ENCODE measurements at places on chromosomes 2 and 18. TPM values are rescaled to one million over a fixed set of nuclear protein-coding genes. Genes with fewer than 3 reads are reported as not detected.

Gene SYT4
- not detected for total RNA-seq

Gene C2orf68
- 9.4 TPM for total RNA-seq

Gene IL18RAP
- total RNA-seq: 3.4 TPM

DNA sequence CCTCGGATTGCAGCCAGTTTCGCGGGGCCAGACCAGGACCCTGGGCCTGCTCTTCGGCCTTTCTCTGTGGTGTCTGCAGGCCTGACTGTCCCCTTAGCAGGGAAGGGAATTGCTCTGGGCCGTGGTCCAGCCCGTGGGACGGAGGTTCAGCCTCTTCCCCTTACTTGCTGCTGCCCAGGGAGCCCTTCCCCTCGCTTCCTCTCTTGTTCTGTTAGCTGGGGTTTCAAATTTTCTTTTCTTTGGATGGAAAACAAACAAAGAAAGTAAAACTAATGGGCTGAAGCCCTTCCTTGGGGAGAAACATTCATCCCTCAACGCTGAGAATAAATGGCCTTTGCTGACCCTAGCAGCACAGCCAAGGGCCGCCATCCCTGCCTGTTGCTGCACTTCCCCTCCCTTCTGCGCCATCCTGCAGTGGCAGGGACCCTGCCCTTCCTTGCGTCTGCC, 52.4 kb downstream of the ASAP2 start:
- no peaks in the 10 kb centered on the region for H3K36me3 ChIP-seq
- H3K4me3 ChIP-seq: no peak overlapping the region
- peaks cover 89% of the 10 kb centered on the region for H3K4me1 ChIP-seq
- DNase-seq: no peak

Gene KCNS3
- 8.6 TPM for total RNA-seq

Gene UGT1A10
- 45.0 TPM for total RNA-seq

Gene LBX2
- total RNA-seq: not detected

Gene HOXD4
- 2.5 TPM for total RNA-seq

- no peaks in the 10 kb centered on the region for H3K36me3 ChIP-seq
- no peak for DNase-seq
- no peaks in the 10 kb centered on the region for H3K27me3 ChIP-seq
- H3K4me3 ChIP-seq: no peak overlapping the region
These were observed 28.8 kb upstream of the WDR75 start for GRCh38 chr2:189412330-189412953.

- H3K4me1 ChIP-seq: peaks cover 16% of the 10 kb centered on the region
- DNase-seq: no peak
- no peaks in the 10 kb centered on the region for H3K36me3 ChIP-seq
- no peak overlapping the region for H3K4me3 ChIP-seq
- H3K27ac ChIP-seq: no peak overlapping the region
These were observed 105.2 kb downstream of the SEPTIN10 start for GRCh38 chr2:109508556-109508955.

DNA sequence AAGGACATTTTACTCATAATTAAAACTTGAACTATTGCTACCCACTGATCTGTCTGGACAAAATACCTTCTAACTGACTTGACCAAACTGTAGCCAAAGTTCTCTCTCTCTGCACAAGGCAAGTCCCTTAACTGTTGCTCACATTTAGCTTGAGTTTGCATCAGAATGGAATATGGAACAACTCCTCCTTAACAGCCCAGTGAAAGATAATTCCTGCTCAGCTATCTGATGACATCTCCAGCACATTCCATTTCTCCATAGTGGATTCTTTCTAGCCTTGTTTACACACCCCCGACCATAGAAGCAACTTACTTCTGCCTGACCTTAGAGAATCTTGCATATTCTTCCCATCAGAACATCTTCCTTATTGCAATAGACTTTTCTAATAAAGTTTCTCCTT, 317.2 kb upstream of the CDH2 start:
- DNase-seq: no peak
- H3K4me1 ChIP-seq: no peaks in the 10 kb centered on the region
- no peak overlapping the region for H3K4me3 ChIP-seq
- no peaks in the 10 kb centered on the region for H3K27me3 ChIP-seq
- H3K36me3 ChIP-seq: no peaks in the 10 kb centered on the region

DNA sequence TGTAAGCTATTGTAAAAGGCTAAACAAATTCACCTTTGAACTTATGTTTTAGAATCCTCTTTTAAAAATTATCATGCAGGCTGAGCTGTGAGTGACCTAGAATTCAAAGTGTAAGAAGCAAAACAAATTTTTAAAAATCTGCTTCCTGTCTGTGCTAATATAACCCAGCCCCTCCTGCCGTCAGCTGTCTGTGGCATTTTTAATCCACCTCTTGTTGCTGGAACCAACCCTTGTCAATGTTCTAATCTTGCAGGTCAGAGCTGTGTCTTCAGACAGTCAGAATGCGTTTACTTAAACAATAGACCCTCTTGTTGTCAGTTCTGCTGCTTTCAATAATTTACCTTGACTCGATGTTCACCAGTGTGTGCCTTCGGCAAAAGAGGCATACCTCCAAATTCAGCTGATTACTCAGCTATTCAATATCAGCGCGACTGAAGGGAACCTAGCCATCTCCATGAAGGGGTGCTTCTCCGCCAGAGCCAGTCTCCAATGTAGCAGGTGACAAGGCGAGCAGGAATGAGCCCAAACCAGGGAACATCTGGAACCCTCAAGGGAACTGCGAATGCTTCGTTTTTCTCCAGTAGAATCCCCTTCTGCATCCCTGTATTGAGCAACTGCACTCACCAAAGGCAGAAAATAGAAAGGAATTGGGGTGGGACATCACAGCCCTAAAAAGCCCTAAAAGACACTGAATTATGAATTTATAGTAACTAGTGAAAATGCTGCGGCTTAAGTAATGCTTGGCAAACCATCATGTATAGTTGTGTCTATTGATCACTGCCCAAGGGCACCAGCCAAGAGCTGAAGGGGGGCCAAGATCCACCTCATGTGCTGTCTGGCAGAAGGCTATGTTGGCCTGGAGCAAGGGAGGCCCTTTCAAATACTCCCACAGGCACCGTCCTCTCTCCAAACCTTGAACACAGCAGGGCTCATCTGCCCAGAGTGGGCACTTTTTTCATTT, 62.5 kb downstream of the LYPD6B start:
- no peaks in the 10 kb centered on the region for H3K27me3 ChIP-seq
- no peaks in the 10 kb centered on the region for H3K4me1 ChIP-seq
- H3K4me3 ChIP-seq: no peak overlapping the region
- H3K27ac ChIP-seq: no peak overlapping the region
- H3K36me3 ChIP-seq: no peaks in the 10 kb centered on the region

Gene DSG1
- 10.5 TPM for total RNA-seq

DNA sequence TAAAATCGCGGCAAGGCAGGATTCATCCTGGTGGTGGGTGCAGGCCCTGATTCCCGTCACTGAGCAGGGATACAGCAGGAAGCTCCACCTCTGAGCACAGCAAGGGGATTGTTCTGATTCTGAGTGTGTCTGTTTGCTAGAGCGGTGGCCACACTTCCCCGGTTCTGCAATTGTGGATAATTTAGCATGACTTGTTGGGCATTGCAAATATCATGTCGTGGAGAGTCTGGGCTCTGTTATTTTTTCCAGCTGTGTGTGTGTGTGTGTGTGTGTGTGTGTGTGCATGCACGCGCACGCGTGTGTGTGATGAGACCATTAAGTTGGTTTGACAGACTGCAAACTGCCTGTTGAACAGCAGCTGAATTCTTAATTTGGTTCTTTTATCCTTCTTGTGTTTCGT, 4.1 kb upstream of the TMEM18 start:
- peaks cover 10% of the 10 kb centered on the region for H3K4me1 ChIP-seq
- no peaks in the 10 kb centered on the region for H3K36me3 ChIP-seq
- no peak for DNase-seq
- H3K4me3 ChIP-seq: no peak overlapping the region

DNA sequence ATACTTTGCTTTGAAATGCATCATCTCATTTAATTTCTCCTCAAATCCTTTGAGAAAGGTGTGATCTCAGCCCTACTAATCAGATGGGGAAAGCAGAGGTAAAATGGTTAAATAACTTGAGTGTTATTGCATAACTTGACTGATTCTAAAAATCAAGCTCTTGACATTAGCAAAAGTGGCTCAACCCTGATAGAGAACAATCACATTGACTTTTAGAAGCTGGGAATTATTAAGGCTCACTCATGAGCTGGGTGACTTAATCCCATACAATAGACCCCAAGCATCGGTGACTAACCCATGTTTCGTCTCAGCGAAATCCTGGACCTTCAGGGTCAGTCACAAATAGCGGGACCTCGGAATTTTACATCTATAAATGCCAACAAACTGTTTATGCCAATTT, 378.9 kb downstream of the NBAS start:
- no peaks in the 10 kb centered on the region for H3K27me3 ChIP-seq
- H3K36me3 ChIP-seq: peaks cover 53% of the 10 kb centered on the region
- no peak for DNase-seq
- H3K27ac ChIP-seq: no peak overlapping the region
- no peaks in the 10 kb centered on the region for H3K4me1 ChIP-seq

Gene RAX
- total RNA-seq: not detected

DNA sequence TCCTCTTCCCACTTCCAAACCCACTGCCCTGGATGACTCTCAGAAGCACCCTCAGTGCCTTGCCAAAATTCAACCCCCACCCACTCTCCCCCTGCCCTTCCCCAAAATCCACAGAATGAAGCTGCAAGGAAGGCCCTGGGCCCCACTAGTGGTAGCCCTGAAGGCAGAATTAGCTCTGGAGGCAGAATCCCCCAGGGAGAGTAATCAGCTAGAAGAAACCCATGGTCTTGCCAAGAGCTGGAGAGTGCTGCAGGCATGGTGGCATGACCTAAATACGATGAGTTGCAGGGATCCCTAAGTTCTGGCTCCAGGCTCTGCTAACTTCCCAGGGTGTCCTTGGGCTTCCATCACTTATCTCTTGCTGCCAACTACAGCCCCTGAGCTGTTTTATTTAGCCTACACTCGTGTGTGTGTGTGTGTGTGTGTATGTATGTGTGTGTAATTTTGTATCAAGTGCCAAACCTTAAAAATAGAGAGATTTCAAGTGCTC, 7.9 kb downstream of the GAD1 start:
- peaks cover 99% of the 10 kb centered on the region for H3K27me3 ChIP-seq
- no peak for DNase-seq
- H3K4me3 ChIP-seq: no peak overlapping the region
- H3K4me1 ChIP-seq: peaks cover 44% of the 10 kb centered on the region
- H3K36me3 ChIP-seq: no peaks in the 10 kb centered on the region
- H3K27ac ChIP-seq: no peak overlapping the region

Gene CKAP2L
- total RNA-seq: 5.3 TPM

- H3K27ac ChIP-seq: no peak overlapping the region
- H3K27me3 ChIP-seq: no peaks in the 10 kb centered on the region
- H3K36me3 ChIP-seq: no peaks in the 10 kb centered on the region
- no peak for DNase-seq
- H3K4me3 ChIP-seq: no peak overlapping the region
- peaks cover 20% of the 10 kb centered on the region for H3K4me1 ChIP-seq
These were observed 83.7 kb downstream of the ACSL3 start for GRCh38 chr2:222944552-222944951.

Gene DAW1
- total RNA-seq: not detected

All from esophagus squamous epithelium (tissue), 5 donors.